SJCRH30 (cell line): ENCODE measurements at places on chromosomes 16 and 17.

- DNase-seq, result no peak
Measured at GRCh38 chr17:61415374-61416210, 15.9 kb downstream of the TBX2 start.

- DNase-seq, result peak; percentile 4
Measured at GRCh38 chr17:10226930-10227695, 28.7 kb upstream of the GAS7 start.

GRCh38 chr16:15443753-15444152 is 9.4 kb downstream of the BMERB1 start:
- no peak for DNase-seq

DNA sequence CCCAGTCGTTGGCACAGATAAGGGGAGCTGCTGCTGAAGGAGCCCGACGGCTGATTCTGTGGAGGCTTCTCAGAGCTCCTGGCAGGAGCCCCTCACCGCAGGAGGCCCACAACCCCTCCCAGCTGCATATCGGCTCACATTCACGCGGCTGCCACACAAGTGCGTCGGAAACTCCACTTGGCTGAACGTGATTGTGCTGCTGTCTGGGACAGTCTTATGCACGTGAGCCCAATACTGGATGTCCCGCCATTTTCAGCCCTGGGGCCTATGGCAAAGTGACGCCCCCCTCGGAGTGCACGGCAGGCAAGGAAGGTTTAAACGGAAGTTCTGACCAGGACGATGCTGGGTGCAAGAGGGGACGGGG is 8.7 kb upstream of the PITPNA start:
- DNase-seq, result no peak

DNA sequence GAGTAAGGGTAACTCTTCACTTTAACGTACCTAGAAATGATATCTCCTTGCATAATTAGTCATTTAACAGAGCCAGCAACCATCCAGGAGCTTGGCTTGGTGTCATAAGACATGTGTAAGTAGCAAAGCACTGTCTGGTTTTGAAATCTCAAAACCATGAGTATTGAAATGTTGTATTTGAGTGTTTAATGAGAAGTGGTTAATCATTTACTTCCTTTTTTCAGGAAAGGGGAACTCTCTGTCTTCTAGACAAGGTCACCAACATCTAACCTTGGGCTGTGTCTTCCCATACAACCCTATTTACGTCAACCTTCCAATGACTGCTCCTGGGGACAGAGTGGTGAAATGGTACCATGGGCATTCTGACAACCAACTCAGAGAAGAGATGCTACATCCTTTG is 27.1 kb downstream of the PMP22 start:
- DNase-seq, result no peak

- DNase-seq, result no peak
Measured at GRCh38 chr17:27240086-27240801, 53.7 kb upstream of the WSB1 start.

GRCh38 chr16:11757671-11758545 is 15.3 kb upstream of the TXNDC11 start:
- DNase-seq, result peak; percentile 37

- DNase-seq, result peak; percentile 59
Measured at GRCh38 chr16:12535535-12536411, 267.9 kb downstream of the CPPED1 start.

GRCh38 chr16:87542531-87543102 is 49.8 kb upstream of the ZCCHC14 start:
- peak; percentile 16 for DNase-seq

- no peak for DNase-seq
Measured at GRCh38 chr17:31494259-31495021, 103.0 kb downstream of the RAB11FIP4 start.

DNA sequence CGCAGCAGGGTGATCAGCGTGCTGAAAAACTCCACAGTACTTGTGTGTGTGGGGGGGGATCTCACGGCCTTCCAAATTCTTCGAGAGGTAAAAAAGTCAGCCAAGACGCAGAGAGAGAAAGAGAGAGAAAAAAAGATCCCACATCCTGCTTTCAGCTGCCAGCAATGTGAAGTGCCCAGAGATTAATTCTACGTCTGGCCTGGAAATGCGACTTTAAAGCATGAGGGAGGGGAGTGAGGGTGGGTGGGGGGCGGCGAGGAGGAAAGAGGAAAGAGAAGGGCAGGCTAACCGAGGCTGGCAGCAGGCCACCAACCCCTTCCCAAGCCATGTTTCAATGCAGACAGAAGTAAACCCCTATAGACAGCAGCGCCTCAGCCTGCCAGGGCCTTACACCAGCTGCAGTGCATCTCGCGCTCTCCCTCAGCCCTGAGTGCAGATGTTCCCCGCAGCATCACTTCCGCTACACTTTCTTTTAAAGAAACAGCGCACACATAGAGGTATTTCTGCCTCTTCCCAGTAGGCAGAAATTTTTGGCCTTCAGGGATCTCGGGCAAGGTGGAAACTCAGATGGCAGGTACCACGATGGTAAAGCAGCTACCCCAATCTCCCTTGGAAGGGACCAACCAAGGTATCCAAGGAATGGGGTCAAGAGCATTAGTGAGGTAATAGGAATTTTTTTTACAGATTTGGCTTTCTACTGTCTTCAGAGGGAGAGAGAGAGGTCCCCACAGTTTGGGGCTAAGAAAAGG is 87.8 kb downstream of the SMG6 start:
- peak; percentile 65 for DNase-seq

DNA sequence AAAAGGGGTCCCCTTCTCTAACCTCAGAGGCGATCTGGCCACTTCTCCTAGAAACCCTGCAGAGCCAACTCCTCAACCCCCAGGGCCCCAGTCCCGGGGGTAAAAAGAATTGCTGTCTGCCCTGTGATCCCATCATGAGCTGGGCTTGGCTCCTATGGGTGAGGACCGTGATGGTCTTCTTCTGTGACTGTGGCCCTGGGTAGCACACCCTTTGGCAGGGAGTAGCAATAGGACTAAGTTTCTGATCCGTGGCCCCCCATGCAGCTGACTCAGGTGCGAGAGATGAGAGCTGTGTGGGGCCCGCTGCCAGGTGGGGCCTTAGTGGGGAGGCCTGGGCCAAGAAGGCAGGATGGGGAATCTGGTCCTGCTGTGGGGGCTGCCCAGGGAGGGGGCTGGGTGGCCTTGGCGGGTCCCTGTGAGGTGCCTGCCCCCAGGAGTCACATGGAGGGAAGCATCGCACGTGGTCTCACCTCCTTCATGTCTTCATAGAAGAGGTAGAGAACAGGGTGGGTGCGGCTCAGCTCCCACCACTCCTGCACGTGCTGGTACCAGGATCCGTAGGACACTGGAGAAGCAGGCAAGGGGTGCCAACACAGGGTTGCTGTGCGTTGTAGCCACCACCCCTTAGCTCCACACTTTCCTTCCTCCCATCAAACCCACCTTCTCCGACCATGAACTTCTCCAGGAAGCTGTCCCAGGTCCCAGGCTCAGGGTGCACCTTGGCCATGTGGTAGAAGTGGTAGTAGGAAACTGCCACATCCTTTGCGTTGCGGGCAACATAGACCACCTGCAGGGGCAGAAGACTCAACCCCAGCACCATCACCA is 3.3 kb downstream of the SULT1A1 start:
- no peak for DNase-seq

DNA sequence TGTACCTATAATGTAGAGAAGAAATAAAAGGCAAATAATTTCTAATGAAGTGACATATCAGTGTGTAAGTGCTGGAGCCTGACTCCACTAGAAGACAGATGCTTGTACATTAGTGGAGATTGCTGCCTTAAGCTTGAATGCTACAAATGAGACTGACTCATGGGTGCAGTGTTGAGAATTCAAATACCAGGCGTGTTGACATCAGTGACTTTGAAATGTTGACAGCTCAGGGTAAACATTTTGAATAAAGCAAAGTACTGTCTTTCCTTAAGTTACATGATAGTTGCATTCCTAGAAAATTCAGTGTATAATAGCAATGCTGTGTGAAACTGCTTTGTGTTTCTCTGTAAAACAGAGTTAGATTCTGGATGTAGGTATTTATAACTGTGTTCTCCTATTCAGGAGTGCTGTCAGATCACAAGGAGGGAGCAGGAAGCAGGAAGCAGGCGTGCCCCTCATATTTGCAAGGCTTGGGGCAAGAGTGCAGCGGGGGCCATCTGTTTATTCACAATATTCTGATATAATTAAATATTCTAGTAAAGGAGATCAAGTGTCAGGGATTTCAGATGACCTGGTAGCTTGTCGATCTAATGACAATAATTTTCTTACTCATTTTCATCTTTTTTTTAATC is 119.0 kb downstream of the SPECC1 start:
- no peak for DNase-seq

GRCh38 chr17:39177256-39177655 is 11.3 kb upstream of the ARL5C start:
- DNase-seq, result peak; percentile 47

GRCh38 chr16:27450196-27450549 is 48.2 kb downstream of the IL21R start:
- DNase-seq, result no peak

GRCh38 chr17:68600067-68600930 is 868 bp downstream of the FAM20A start:
- no peak for DNase-seq

GRCh38 chr17:50163843-50164696 is 1.7 kb upstream of the SGCA start:
- no peak for DNase-seq

- DNase-seq, result no peak
Measured at GRCh38 chr17:15085890-15086677, 179.0 kb downstream of the PMP22 start.

GRCh38 chr16:11972128-11972527 is 4.4 kb upstream of the SNX29 start:
- no peak for DNase-seq

- no peak for DNase-seq
Measured at GRCh38 chr17:56937687-56938086, 23.2 kb downstream of the COIL start.

DNA sequence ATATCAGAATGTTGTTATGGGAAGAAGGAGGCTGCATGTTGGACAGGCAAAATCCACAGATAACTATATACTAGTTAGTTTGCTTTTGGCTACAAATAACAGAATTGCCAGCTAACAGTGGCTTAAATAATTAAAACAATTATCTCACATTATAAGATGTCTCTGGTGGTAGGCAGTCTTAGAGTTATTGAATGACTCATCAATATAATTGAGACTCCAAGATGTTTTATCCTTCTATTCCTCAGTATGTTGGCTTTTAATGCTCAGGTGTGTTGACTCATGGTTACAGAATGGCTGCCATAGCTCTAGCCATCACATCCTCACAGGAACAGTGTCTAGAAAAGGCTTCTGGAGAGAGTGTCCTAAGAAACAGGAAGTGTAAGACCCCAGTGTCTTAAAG is 11.1 kb downstream of the CHP2 start:
- no peak for DNase-seq

GRCh38 chr17:45225051-45225700 is 3.5 kb downstream of the FMNL1 start:
- DNase-seq, result peak; percentile 41
